T-helper 22 cell (primary cell): ENCODE measurements at places on chromosomes 16 and 17.

- DNase-seq = no peak
Measured at GRCh38 chr17:57781386-57782061, 36.4 kb upstream of the CCDC182 start.

DNA sequence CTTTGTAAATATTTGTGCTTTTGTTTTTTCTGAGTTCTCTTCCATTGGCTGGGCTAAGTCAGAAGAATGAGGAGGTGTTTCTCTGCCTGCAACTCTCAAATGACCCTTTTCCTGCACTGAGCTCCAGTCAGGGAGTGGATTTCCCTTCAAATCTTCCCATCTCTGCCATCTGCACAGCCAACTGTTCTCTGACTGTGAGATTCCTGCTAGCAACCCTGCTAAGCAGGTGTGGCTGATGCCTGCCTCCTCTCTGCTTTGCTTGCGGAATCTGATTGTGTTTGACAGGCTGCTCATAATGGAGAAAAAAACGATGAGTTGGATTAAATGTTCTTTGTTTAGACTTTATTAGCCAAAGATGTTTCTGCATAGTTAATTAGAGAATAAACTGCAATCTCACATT is 519.8 kb downstream of the TMEM114 start:
- DNase-seq = no peak

DNA sequence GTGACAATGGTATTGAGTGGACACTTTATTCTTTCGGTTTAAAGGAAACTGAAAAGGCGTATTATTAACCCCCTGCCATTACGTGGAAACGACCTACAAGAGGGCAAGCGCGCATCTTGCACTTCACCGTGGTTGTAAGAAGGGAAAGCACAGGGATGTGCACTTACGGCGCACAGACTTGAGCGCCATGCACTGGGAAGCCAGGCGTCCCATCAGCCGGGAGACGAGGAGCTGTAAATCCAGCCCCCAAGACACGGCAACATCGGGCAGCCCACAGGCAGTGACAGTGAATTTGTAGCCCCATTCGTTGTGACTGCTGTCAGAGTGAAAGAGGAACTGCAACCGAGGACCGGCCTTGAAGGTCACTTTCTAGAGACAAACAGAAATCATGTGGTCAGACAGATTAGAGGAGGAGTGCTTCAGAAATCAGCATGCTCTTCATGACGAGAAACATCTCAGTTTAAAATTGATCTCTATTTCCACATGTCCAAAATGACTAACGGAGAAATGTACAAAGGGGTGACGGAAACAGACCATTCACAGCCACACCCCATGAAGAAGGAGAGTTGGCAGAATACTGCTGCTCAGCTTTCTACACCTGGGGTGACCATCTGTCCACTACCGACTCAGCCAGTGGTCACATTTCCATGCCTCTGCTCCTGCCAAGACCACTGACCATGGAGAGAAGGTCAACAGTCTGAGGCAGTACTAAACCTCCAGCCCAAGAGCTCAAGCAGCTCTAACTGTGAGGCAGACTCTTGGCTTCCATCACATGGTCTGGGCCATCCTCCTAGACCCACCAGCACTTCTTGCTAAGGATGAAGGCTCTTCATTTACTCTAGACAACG is 68.6 kb downstream of the ZZEF1 start:
- no peak for DNase-seq

DNA sequence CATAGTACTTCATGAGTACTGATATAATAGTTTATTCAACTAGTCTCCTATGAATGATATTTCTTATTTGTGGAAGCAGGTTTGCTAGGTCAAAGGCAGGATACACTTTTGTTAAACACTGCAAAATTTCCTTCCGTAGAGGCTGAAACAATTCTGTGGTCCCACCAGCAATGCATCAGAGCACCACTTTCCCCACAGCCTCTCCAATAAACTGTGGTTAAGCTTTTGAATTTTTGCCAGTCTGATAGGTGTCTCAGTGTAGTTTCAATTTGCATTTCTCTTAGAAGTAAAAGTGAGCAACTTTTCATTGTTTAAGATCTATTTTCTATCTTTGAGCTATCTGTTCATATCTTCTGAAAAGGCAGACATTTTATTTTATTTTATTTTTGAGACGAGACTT is 36.4 kb upstream of the CORO6 start:
- DNase-seq = no peak

- peak; percentile 72 for DNase-seq
Measured at GRCh38 chr17:27473748-27474609, 17.7 kb downstream of the KSR1 start.

DNA sequence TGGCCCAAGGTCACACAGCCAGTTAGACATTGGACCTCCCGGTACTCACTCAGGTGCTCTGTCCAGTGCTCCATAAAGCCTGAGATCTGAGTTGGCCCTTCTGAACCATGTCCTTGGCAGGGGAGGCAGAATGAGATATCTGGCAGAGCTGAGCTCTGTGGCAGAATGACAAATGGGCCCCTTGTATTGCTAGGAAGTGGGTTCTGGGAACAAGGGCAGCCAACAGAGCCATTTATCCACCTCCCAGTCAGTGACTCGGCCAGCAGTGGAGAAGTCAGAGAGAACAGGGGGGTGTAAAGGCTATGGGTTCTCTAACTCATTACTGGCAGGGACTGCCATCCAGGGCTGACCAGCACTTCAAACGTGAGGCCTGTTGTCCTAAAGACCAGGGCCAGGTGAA is 117.1 kb upstream of the NLRP1 start:
- DNase-seq = no peak

DNA sequence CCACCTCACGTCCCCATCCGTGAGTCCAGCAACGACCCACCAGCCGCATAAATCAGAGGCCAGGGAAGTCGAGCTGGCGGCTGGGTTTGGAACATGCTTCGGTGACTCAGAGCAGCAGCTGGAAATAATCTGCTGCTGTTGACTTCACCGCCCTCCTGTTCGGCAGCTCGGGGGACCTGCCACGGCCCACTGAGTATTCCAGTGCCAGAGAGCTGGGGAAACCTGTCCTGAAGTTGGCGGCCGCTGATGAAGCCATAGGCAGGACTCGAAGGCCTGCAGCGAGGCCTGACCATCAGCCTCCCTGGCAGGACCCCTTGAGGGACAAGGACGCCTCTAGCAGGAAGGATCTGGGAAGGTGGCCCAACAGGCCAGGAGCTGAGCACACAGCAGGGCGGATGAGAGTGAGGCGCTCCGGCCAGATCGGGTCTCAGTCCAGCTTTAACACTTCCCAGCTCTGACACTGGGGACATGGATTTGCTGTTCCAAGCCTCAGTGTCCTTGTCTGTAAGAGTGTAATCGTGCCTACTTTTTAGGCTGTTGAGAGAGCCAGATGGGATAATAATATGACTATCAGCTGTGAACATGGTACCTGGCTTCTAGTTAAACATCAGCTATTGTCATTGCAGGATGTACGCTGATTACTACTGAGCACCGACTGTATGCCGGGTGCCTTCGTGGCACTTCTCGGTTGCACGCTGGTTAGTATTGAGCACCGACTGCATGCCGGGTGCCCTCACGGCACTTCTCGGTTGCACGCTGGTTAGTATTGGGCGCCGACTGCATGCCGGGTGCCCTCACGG is 50.4 kb upstream of the CIBAR2 start:
- no peak for DNase-seq

GRCh38 chr17:62704381-62704971 is 77.0 kb downstream of the MRC2 start:
- no peak for DNase-seq

DNA sequence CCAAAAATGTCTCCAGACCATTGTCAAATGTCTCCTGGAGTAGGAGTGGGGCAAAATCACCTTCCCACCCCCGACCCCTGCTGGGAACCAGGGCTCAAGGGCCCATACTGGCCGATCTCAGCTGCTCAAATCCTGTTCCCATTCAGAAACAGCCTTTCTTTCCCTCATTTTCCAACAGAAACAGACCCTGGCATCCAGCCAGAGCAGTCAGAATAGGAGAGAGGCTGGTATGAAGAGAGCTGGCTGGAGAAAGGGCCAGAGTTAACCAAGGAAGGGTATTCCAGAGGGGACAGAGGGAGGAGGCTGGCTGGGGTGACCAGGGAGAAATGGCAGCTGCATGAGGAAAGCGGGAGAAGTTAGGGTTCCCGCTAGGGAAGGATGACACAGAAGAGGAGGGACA is 199.1 kb downstream of the XYLT1 start:
- DNase-seq = no peak

DNA sequence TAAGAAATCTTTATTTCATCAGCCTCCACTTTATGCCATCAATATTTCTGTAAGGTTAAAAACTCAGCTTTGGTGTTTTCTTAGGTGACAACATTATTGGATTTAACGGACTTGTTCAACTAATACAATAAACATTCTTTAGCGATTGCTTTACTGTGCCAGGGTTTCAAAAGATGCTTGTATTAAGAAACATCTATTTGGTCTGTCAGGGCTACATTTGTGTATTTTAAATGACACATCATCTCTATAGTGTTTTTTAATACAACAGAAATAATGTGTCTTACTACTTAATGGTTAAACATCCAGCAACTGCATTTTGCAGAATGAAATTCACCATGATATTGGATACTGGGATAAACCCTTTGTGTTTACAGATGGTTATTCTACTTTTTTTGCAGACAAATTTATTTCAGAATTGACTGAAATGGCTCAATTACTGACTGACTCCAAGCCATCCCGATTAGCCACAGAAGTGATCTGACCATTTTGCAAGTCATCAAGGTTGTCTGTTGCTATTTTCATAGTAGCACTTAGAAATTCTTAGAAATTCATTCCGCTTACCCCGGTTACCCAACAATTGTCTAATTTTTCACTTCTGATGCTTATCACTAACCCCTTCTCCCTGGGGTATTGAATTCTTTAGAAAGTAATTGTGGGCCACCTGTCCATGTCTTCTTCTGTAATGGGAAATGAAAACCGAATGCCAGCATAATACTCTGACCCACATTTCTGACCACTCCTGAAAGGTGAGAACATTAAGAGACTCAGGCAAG is 63.7 kb downstream of the HS3ST3A1 start:
- DNase-seq = no peak

DNA sequence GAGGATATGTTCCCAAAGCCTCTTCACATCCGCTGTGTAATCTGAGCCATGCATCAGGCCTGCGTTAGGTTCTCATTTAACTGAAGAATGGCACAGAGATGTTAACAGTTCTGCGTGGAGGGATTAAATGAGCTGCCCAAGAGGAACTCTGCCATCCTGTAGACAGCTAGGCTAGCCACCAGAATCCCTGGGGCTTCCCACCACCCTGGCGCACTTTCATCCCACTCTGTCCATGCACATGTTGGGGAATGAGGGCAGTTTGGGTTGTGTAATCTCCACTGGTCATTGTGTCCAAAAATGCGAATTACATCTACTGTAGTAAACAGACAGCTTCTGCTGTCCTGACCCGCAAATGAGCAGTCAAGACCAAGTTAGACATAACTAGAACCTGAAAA is 1.0 kb upstream of the GLG1 start:
- DNase-seq = no peak

DNA sequence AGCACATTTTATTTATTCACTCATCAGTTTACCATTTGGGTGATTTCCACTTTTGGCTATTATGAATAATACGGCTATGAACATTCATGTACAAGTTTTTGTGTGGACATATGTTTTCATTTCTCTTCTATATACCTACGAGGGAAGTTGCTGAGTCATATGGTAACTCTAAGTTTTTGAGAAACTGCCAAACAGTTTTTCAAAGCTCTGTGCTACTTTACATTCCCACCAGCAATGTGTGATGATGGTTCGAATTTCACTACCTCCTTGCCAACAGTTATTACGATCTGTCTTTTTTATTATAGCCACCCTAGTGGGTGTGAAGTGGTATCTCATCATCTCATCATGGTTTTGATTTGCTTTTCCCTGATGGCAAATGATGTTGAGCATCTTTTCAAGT is 63.7 kb upstream of the MRTFB start:
- DNase-seq = no peak

DNA sequence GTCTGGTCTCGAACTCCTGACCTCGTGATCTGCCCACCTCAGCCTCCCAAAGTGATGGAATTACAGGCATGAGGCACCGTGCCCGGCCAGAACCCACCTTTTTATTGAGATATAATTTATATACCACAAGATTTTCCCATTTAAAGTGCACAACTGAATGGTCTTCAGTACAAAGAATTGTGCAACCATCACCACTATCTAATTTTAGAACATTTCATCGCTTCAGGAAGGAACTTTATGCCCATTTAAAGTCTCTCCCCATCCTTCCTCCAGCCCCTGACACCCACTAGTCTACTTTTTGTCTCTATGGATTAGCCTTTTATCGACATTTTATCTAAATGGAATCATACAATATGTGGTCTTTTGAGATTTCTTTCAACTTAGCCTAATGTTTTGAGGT is 25.4 kb upstream of the HELZ start:
- no peak for DNase-seq

GRCh38 chr17:71966459-71967313 is 154.1 kb upstream of the SOX9 start:
- no peak for DNase-seq

DNA sequence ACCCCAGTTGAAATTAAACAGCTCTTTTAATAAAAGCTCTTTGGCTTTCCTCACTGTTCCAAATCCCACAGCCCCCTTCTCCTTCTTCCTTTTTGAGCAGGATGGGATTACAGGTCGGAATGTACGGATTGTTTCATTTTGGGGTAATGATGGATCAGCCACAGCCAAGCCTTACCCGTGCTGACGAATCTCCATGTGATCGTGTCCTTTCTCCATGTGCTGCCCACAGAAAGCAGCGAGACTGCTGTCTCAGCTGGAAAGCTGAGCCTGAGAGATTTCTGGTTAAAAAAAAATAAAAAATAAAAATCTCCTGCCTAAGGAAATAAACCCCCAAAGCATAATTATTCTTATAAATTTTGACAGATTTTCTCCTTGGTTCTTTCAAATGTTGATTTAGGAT is 276.6 kb downstream of the CPPED1 start:
- DNase-seq = no peak

DNA sequence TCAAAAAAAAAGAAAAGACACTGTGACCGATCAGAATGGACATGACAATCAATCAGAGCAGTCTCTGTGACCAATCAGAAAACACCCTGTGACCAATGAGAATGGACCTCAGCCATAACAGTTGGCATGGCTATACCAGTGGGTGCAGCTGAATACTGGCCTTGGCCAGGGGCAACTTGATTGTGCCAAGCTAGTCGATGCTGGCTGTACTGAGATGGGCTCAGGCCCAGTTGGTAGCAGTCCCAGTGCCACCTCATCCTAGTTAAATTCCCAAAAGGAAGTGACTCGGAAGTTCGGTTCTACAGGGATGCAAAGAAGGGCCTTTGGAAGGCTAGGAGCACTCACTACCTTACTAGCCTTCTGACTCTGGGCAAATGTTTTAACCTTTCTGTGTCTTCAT is 37.2 kb upstream of the BCO1 start:
- DNase-seq = no peak

DNA sequence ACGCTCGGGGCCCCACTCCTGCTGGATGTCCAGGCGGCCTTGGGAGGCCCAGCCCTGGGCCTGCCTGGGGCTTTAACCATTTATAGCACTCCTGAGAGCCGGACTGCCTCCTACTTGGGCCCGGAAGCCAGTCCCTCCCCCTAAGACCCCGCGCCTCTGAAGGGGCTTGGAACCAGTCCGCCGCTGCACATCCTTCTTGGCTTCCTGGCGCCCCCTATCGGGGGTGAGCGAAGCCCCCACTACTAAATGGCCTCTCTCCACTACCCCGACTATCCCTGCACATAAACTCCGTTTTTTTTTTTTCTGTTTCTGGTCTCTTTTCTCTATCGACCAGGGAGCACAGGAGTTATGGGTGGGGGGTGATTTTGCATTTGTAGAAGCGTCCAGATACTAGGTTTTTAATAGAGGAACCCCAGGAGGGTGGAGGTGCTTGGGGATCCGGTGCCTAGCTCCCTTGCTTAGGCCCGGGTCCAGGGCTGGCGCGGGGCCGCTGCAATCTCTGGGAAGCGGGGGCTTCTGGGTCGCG is 633 bp upstream of the NOL3 start:
- no peak for DNase-seq

GRCh38 chr16:10242916-10243315 is 60.7 kb upstream of the GRIN2A start:
- DNase-seq = no peak
